Mesothelial cell of epicardium (in vitro differentiated cells): ENCODE measurements at places on chromosomes 2 and 18. TPM values are rescaled to one million over a fixed set of nuclear protein-coding genes. Genes with fewer than 3 reads are reported as not detected.

The TNFRSF11A gene
- total RNA-seq: 0.38 to 0.89 TPM (median 0.83 TPM) in 3 replicates

The IL18R1 gene
- 0.71 to 2.3 TPM (median 1.1 TPM) in 3 replicates for total RNA-seq

The KCNIP3 gene
- 8.3 to 9.2 TPM (median 8.3 TPM) in 3 replicates for total RNA-seq

The HOXD3 gene
- total RNA-seq: 0.93 to 1.1 TPM (median 1.1 TPM) in 3 replicates

The GDF7 gene
- total RNA-seq: 3.0 to 3.2 TPM (median 3.1 TPM) in 3 replicates

The TCF7L1 gene
- total RNA-seq: 44.4 to 48.3 TPM (median 45.7 TPM) in 3 replicates

The IL1RL1 gene
- total RNA-seq: 0.09 to 0.18 TPM in 2 of 3 replicates, not detected in the other

The C2orf92 gene
- total RNA-seq: 17.9 to 20.2 TPM (median 20.0 TPM) in 3 replicates

The NLRC4 gene
- not detected in 3 replicates for total RNA-seq

The TUBA3E gene
- total RNA-seq: not detected in 3 replicates

The POU3F3 gene
- total RNA-seq: not detected in 3 replicates
